Activated T-cell treated with anti-CD3 and anti-CD28 coated beads, Interleukin-2, amount 50 U/mL, for 4 hours (primary cell): ENCODE measurements at places on chromosomes 2 and 18.

- DNase-seq, result no peak
Measured at GRCh38 chr2:226450141-226450540, 349.5 kb downstream of the IRS1 start.

DNA sequence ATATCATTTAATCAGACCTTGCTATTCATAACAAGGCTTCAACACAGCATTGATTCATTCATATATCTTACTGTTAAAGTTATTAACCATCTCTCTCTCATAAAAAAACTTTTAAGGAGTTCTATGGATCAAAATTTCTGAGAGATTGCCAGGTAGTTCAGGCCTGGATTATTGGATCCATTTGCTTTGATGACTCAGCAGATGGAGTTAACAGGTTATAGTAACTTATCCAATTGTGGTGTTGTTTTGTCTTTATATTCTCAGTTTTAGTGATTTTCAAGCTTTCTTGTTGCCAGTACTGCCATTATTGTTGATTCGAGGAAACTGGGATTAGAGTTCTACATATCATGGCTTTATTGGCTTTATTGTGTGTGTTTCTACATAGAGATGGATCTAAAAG lies 195.7 kb upstream of the MMADHC start:
- no peak for DNase-seq

- no peak for DNase-seq
Measured at GRCh38 chr2:47069628-47070154, 85.4 kb downstream of the STPG4 start.

GRCh38 chr2:33530690-33531548 lies 54.5 kb downstream of the RASGRP3 start:
- DNase-seq, result no peak

DNA sequence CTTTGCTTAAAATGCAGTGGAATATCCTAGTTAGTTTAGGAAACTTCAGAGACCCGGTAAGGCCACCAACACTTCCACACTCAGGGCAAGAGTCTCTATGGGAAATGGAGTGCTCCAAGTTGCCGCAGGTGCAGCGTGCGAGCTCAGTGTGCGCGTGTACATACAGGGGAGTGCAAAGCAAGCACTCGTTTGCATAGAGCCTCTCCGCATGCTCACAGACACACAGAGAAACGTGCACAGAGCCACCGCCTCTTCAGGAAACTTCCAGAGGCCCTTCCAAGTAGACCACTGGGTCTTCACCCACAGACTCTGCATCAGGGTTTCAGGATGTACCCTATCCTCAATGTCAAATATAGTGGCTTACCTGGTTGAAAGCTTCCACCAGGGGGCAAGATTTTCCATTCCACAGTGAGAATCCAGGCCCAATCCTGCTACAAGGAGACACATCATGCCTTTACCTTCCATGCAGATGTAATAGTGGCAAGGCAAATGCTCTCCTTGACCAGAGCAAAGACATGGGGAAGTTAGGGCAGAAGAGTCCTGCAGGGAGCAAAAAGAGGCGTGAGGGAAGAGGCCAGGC lies 513.0 kb upstream of the MYT1L start:
- DNase-seq, result no peak

- DNase-seq, result no peak
Measured at GRCh38 chr18:61064911-61065310, 268.3 kb upstream of the CDH20 start.

- DNase-seq, result no peak
Measured at GRCh38 chr2:213229814-213230213, 54.5 kb upstream of the SPAG16 start.

GRCh38 chr2:54059504-54059903 lies 55.9 kb upstream of the ACYP2 start:
- DNase-seq, result no peak

DNA sequence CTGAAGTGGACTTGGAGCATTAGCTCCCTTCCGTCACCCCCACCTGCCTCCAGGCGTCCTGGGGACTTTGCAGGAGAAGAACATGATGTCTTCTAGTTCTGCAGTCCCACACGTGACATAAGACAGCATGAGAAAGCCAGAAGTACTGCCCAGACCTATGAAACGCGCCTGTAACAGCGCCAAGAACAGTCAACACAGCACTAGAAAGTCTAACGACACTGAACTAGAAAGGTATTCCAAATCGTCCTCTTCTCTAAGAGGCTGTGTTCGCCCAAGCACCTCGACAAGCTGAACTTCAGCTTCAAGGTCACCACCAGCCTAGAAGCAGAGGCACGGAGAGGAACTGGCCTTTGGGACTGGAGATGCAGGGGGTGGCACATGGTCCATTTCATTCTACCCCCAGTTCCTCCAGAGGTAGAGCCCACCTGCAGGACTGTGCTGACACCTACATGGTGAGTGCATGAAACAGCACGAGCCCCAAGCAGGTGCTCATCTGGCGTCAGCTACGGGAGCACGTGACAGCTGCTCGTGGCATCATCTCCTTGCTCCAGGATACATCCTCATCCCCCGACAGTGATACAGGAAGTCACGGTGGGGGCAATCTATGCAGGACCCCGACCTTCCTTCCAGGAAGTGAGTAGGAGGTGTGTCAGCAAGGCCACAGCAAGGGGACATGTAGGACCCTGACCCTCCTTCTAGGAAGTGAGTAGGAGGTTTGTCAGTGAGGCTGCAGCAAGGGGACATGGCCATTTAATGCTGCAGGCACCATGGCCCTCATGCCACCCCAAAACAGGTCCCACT lies 3.7 kb downstream of the HDAC4 start:
- peak; percentile 29 for DNase-seq

DNA sequence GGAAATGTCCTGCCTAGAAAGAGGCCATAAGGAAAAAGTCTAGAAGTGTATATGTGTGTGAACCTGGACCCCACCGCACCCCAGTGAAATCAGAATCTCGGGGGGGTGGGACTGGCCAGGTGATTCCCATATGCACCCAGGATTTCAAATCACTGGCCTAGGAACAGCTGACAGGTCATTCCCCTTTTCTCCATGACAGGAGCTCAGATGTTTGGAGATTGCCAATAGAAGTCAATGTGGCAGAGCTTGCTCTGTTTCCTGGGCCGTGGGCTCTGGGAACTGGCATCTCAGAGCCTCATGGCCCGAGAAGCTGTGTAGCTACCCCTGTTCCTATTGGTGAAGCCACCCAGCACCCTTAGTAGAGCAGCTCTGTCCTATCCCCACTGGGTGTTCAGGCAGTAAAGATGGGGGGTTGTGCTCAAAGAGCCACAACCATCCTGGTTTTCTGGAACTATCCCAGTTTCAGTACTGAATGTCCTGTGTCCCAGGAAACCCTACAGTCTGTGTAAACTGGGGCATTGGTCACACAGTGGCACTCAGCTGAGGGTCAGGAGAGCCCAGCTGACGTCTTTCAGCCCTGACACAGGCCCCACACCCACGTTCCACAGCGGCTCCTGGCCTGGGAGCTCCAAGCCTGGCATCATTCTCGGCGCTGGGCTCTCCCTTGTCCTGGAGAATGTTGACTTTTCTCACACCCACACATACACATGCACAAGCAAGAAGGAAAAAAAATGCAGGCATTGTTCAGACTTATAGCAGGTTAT lies 18.9 kb downstream of the GNLY start:
- no peak for DNase-seq

- DNase-seq, result no peak
Measured at GRCh38 chr2:73641767-73642062, 507 bp downstream of the NAT8 start.

- no peak for DNase-seq
Measured at GRCh38 chr2:42979416-42979869, 187.1 kb upstream of the HAAO start.

DNA sequence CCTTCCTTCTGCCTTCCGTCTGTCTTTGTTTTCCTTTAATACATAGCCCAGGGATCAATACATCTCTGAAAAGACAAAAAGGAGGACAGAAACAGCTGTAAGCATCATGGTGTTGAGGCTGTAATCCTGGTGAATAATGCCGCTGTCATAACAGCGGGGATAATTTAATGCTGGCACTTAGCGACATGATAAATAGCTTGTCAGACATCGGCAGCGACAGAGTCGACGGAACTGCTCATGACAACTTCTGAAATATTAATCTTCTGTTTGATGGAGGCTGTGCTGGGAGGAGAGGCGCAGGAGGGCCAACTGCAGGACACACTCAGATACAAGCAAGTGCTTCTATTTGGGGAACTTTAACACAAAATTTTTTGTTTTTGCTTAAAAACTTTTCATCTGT lies 602.2 kb downstream of the GALR1 start:
- DNase-seq, result no peak

- no peak for DNase-seq
Measured at GRCh38 chr18:54739476-54739875, 88.8 kb upstream of the RAB27B start.

GRCh38 chr2:231900972-231901371 lies 25.2 kb downstream of the NPPC start:
- DNase-seq, result no peak

- no peak for DNase-seq
Measured at GRCh38 chr2:55109219-55109891, 59.1 kb upstream of the RTN4 start.

- DNase-seq, result no peak
Measured at GRCh38 chr2:201108341-201108740, 7.6 kb upstream of the CFLAR start.

DNA sequence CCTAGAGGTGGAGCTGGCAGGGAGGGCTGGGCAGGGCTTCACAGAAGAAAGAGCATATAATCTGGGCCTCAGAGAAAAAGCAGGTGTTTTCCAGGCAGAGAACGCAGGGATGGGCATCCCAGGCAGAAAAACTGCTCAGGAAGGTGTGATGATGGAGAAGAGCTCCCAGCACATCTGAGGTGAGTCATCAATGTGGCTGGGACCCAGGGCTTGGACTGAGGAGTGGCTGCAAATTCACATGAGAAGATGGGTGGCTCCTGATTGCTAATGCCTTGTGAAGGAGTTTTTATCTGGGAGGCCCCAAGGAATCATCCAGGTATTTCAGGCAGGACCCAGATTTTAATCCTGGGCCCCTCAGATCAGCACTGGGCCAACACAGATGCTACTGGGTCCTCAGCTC lies 10.2 kb downstream of the IL1F10 start:
- DNase-seq, result no peak

- DNase-seq, result no peak
Measured at GRCh38 chr2:150167711-150168110, 319.8 kb downstream of the RND3 start.

GRCh38 chr18:78605255-78605654 lies 374.4 kb upstream of the SALL3 start:
- no peak for DNase-seq

- no peak for DNase-seq
Measured at GRCh38 chr2:196743165-196743564, 56.3 kb downstream of the GTF3C3 start.

- DNase-seq, result no peak
Measured at GRCh38 chr2:8803658-8804379, 33.6 kb downstream of the KIDINS220 start.

GRCh38 chr2:238256594-238257104 lies 16.8 kb upstream of the HES6 start:
- peak; percentile 64 for DNase-seq

- no peak for DNase-seq
Measured at GRCh38 chr18:26458526-26459232, 89.7 kb downstream of the KCTD1 start.

- DNase-seq, result no peak
Measured at GRCh38 chr2:236919209-236919608, 166.5 kb upstream of the COPS8 start.

GRCh38 chr2:106030287-106031268 lies 163.5 kb downstream of the UXS1 start:
- peak; percentile 7 for DNase-seq

DNA sequence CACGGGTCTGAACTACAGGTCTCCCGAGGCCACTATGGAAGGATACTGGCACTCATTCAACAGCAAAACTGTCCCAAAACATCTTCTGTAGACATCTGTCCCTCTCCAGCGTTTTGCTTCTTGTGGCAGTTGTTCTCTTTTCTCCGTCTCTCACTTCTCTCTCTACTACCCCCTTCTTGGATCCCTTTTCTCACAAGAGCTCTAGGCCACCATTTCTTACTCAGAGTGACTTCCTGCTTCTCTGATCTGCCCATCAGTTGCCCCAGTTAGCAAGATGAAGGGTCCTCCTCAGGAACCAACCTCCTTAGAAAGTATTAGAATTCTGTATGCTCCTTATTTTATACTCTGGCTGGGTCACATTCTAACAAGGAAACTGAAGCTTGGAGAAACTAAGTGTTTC lies 32.6 kb downstream of the BCL2 start:
- DNase-seq, result no peak

DNA sequence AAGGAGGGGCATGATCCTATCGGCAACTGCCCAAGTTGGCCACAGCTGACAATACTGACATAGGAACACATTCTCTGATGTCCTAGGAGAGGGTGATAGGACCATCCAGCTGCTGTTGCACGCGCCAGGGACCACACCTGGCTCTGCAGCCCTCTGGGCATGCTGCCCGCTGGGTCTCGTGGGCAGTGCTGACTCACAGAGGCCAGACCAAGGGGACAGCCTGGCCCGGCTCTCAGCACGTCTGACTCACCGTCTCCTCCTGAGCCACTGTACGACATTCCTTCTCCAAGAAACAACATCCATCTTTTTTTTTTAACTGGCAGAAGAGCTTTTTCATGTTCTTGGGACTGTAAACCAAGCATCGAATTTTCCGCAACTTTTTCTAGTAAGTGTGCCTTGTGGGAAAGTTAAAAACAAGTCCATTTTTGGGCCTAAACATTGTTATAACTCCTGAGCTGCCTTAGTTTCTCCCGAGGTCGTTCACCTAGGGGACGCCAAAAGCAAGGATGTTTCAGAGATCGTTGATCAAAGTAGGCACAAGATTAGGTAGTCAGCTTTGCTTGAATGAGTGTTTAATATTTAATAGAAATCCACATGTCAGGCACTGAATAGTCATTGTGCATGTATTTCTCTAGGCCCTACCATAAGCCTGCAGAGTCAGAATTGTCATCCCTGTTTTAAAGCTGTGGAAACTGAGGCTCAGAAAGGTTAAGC lies 100.3 kb downstream of the TTC32 start:
- no peak for DNase-seq

GRCh38 chr2:85164145-85164569 lies 31.0 kb downstream of the TCF7L1 start:
- DNase-seq, result no peak

DNA sequence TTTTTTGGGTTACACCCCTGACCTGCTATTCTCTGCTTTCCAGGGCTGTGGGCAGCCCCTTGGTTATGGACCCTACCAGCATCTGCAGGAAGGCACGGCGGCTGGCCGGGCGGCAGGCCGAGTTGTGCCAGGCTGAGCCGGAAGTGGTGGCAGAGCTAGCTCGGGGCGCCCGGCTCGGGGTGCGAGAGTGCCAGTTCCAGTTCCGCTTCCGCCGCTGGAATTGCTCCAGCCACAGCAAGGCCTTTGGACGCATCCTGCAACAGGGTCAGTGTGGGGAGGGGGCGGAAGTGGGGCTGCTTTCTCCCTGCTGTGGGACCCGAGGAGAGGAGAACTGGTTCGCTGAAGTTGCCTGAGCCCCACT lies 9.7 kb upstream of the WNT10A start:
- no peak for DNase-seq

DNA sequence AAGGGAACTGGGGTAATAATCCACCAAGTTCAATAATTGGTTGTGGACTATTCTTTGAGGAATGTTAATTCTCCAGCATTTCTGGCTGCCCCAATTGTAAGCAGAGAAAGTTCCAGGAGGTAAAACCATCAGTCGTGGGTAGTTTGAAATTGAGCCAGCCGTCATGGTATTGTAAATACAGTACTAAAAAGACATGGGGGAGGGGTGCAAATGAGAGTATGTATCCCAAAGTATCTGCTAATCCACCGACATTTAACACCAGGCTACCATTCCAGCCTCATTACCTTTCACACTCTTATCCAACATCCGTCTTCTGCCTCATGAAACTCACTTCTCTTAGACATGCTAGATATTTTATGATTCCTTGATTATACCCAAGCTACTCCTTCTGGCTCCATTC lies 507.9 kb downstream of the ERBB4 start:
- DNase-seq, result no peak
